ENCODE measurements at places on chromosomes 12 and 14. TPM values are rescaled to one million over a fixed set of nuclear protein-coding genes. Genes with fewer than 3 reads are reported as not detected.

- no peak for DNase-seq
Measured at GRCh38 chr12:6262623-6263022, 47.9 kb upstream of the PLEKHG6 start.

DNA sequence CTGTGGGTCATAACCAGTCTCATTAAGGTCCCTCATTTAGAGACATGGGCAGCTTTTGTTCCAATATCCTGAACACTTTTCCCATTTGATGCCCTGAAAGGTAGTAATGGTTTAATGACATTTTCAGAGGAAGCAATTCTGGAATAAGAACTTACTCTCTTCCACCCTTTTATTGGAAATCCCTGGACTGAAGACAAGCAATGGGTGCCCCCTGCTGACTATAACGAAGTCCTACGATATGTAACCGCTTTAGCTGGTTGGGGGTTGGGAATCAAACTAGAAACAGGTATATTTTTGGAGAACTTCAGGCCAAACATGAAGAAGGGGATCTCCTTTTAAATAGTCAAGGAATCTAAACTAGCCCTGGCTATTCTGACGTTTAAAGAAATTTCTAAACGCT, 20.5 kb downstream of the SARNP start:
- no peak for DNase-seq

GRCh38 chr12:109561711-109562030, 11.6 kb downstream of the MMAB start:
- no peak for DNase-seq

GRCh38 chr14:95507701-95508103, 8.7 kb downstream of the SYNE3 start:
- no peak for DNase-seq

DNA sequence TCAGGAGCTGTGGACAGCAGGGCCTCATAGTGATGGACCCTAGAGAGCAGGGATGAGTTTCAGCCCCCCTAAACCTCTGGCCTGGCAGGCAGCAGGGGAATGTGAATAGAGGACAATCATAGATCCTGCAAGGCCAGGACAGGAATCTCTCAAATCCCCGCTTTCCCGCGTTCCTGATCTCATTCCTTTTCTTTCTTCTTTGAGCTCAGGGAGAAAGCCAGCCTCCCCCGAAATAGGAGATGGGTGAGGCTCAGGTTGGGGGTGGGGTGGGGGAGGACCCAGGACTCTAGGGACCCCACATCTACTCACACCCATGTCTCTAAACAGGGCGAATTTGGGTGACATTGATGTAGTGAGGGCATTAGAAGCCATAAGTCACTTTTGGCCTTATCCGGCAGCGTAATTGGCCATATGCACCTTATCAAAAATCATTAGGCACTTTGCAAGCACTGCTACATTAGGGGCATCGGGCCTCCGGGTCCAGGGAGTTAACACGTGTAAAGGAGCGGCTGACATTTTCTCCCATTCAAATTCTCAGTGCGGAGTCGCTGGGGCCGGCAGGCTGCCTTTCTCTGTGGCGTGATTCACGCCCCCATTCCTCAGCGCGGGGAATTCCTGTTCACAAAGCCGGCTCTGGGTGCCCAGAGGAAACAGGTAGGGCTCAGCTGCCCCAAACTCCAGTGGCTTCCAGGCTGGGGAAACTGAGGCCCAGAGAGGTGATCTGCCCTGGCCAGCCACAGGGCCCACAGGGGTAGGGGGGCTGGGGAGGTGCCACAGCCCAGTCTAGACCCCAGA, 1.5 kb downstream of the LHX5 start:
- DNase-seq, result no peak

DNA sequence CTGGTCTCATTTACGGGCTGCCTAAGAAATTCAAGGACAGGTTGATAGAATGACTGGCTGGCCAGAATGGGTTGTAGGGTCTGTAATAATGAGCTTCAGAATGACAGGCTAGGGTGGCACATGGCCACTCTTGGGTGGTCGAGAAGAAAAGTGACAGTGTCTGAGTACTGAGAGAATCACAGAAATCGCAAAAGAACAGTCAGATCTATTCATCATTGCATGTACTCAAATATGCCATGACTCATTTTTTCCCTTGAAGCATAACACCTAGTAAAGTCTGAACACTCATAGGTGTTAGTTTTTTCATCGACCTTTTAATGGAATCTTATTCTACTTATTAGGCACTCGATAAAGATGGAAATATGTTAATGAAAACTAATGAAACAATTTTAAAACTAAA, 37.8 kb upstream of the SEL1L start:
- no peak for DNase-seq

GRCh38 chr12:38507839-38508238, 191.3 kb downstream of the ALG10B start:
- DNase-seq, result no peak

Gene OASL
- 0.57 TPM for polyA plus RNA-seq

Gene SYCP3
- not detected for polyA plus RNA-seq

GRCh38 chr12:105775343-105775742, 363.4 kb downstream of the NUAK1 start:
- DNase-seq, result no peak

DNA sequence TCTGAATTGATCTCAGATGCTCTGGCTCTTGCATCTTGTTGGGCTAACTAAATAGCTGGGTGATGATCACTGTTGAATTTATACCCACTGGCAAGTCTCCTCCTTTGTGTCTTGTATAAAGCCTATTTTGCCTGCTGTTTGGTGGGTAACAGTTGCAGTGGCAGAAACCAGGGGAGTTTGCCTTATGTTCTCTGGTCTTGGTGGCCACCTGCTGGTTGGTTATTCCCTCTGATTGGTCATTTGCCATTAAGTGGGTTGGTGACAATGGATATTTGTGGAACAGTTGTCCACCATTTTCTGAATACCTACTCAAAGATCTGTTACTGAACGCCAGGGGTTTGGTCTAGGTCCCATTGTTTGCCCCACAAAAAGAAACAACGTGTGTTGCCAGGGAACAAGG, 52.1 kb downstream of the AVPR1A start:
- no peak for DNase-seq

DNA sequence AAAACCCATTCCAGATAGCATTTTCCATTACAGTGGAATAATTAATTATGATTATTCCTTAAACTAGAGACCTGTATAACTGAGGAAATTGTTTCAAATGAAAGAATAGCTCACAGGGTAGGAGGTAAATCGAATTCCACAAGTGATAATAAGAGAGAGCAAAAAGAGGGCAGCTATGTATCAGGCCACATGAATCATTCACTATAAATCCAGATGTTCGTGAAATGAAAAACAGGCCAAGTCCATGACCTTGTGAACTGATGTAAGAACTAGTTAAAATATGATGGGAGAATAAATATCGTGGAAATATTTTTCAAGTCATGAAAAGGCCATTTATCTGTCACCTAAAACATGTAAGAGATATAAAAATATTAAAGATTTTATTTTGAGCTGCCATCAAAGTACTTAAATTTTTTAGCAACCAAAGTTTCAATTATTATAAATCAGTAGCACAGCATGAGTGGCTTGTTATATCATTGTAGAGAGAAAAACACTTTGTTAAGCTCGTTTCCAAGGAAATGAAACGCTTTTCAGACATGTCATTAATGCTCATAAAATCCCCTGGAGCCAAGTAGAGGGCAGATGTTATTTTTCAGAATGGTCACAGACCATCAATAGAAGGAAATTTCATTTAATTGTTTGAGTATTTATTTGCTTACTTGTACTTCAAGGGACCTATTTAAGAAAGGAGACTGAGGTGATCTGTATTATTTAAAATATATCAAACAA, 120.6 kb upstream of the CDKN3 start:
- no peak for DNase-seq

- DNase-seq, result no peak
Measured at GRCh38 chr14:58947814-58948445, 240.5 kb upstream of the DAAM1 start.

Gene SERPINA10
- polyA plus RNA-seq, result not detected

GRCh38 chr12:91913651-91914050, 232.0 kb downstream of the BTG1 start:
- DNase-seq, result no peak
